ENCODE measurements at places on chromosomes 3 and 15.

DNA sequence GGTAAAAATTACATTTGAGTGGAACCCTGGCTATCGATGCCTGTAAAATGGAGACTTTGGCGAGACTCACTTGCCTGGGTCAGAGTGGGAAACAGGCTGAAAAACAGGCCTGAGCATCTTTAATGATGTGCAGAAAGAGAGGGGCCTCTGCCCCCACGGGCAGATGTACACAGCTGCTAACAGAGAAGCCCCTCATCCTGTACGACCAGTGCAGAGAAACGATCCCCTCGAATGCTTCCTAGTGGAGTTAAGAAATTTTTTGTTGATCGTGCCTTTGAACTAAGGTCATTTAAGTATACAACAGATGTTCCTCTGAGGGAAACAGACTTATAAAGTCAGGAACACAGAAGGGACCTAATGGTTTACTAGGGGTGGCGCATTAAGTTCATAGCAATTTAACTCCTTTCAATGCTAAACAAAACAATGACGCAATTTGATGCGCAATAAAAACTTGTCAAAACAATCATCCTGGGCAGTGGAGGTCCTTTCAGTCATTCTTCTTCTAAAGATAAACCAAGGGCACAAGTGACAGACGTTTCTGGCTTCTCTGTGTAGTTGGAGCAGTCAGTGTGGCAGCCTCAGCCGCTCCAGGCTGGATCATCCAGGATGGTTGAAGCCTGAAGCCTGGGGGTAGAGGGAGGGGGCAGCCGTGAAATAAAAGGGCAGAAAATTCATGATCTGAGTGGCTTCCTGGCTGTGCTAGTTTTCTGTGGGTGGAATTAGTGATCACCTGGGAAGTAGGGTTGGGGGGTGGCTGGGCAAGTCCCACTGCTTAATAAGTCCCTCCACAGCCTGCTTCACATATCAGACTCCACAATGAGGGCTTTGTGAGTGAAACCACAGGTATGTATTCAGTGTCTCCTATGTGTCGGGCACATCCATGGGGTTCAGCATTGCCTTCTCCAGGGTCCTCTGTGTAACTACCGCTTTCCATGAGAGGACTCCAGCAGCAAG lies 50.8 kb upstream of the MRPS22 start:
- peak; percentile 22 for DNase-seq

DNA sequence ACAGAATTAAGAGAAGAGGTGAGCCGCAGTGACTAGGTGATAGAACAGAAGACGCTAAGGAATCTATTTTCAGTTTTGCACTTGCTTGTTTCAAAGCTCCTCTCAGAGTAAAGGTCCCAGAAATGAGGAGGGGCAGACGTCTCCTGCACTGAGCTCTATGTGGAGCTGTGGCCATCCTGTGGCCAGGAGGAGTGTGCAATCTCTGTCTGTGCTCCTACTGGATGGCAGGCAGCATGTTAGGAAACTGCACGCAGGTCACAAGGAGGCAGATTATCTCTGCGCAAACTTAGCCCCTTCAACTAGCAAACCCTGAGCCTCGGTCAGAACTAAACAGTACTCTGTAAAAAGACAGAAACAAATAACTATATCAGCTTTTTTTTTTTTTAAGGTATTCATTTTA lies 31.1 kb upstream of the PPIB start:
- no peak for DNase-seq

DNA sequence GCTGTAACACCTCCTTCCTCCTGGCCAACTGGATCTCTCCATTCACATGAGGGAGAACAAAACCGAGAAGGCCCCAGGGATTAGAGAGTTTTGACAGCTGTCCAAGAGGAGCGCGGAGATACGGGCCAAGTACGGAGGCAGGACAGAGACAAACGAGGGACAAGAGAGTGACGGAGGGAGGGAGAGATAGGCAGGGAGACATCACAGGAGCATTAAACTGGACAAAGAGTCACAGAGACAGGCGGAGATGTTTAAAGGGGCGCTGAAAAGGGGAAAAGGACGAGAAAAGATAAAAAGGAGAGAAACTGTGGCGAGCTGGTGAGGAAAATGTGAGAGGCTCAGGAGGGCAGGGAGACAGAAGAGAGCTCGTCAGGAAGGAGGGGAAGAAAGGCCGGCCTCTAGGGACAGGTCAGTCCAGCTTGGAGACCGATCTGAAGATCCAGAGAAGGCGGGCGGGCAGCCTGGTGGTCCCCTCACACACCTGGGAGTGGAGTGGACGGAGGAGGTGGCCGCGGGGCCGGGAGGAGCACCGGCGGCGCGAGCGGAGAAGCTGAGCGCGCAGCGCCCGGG lies 40.5 kb upstream of the ROPN1 start:
- DNase-seq = peak; percentile 16

GRCh38 chr15:59150185-59150584 lies 45.2 kb downstream of the CCNB2 start:
- no peak for DNase-seq

GRCh38 chr3:85210540-85210939 lies 251.8 kb downstream of the CADM2 start:
- no peak for DNase-seq
